Uterine smooth muscle cell (primary cell): ENCODE measurements at places on chromosomes 16 and 17. TPM values are rescaled to one million over a fixed set of nuclear protein-coding genes. Genes with fewer than 3 reads are reported as not detected.

Gene CD300H
- total RNA-seq, result not detected in 2 replicates

Gene ANKRD40
- total RNA-seq, result 31.0 and 38.3 TPM in 2 replicates

Gene EVI2A
- 4.5 and 7.3 TPM in 2 replicates for total RNA-seq

Gene MT2A
- total RNA-seq, result 173 and 194 TPM in 2 replicates

Gene STH
- not detected in 2 replicates for total RNA-seq

Gene CCL14
- total RNA-seq, result not detected in 2 replicates

Gene MYH3
- total RNA-seq, result 0.77 and 0.87 TPM in 2 replicates
